ENCODE measurements at places on chromosomes 1 and 21.
A peak's percentile ranks its signal among the peaks of the same experiment; 100 is the strongest.

- no peak for DNase-seq
Measured at GRCh38 chr1:115479055-115479482, 141.0 kb upstream of the NGF start.

- DNase-seq, result peak; percentile 91
Measured at GRCh38 chr1:168342572-168343280, 62.0 kb downstream of the TBX19 start.

- DNase-seq, result no peak
Measured at GRCh38 chr21:40331804-40332203, 464.6 kb downstream of the PCP4 start.

DNA sequence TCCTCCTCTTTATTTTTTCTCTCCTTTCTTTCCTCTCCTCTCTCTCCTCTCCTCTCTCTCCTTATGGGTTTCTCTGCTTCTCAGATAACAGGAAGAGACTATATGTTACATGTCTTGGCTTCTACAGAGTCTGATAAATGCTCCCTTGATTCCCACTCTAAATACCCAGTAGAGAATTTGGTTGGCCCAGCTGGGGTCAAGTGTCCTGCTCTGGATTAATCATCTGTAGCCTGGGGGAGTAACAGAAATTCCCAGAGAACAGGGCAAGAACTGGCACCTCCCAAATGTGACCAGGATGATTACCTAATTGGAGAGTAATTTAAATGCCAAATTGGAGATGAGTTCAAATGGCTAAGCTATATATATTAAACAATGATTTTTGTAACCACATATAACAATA, 146.1 kb upstream of the LMO4 start:
- DNase-seq, result no peak

GRCh38 chr1:4696161-4696745, 41.8 kb downstream of the AJAP1 start:
- DNase-seq, result no peak

GRCh38 chr1:6584126-6585080, 4.6 kb downstream of the ZBTB48 start:
- DNase-seq, result no peak

- DNase-seq, result no peak
Measured at GRCh38 chr1:163443863-163444262, 122.1 kb downstream of the NUF2 start.

- DNase-seq, result no peak
Measured at GRCh38 chr1:244029124-244029523, 22.0 kb upstream of the ZBTB18 start.

DNA sequence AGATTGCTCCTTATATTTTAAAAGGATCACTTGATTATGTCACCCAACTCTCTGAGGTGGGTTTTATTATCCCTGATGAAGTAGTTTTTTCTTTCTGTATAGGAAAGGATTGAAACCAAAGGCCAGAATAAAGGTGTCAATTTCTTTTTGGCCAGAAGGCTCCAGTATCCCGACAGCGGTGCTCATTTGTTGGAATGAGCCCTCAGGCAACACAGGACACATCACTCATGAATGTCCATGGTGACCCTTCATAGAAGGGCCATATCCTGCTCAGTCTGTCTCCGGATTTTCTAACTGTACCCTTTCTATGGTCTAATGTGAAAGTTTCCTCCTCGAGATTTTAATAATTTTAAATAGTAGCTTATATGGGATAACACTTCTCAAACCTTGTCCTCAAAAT, 171.3 kb upstream of the USP24 start:
- no peak for DNase-seq

DNA sequence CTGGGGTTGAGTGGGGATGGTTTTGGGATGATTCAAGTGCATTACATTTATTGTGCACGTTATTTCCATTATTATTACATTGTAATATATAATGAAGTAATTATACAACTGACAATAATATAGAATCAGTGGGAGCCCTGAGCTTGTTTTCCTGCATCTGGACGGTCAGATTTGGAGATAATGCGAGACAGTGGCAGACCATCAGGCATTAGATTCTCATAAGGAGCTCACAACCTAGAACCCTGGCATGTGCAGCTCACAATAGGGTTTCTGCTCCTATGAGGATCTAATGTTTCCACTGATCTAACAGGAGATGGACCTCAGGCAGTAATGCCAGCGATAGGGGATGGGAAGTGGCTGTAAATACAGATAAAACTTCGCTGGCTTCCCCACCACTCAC, 77.9 kb upstream of the LRRC53 start:
- DNase-seq, result no peak

GRCh38 chr1:160748878-160749269, 9.8 kb downstream of the SLAMF7 start:
- DNase-seq, result no peak

DNA sequence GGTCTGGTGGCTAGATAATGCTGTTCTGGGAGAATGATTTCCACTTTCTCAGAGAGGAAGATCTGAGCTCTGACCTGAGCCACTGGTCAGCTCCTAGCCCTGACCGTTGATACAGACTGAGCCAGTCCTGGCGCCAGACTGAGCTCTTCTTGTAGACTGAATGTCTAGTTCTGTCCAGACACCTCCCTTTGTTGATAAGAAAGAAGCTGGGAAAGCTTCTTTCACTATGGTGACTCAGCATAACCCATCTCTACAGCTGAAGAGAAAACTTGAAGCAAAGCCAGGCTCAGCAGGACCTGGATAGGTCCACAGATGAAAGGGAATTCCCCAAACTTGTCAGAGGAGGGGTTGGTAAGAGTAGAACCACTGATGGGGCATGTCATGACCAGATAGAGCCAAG, 9.9 kb upstream of the TRABD2B start:
- no peak for DNase-seq

GRCh38 chr1:242203262-242203661, 204.4 kb upstream of the MAP1LC3C start:
- no peak for DNase-seq

DNA sequence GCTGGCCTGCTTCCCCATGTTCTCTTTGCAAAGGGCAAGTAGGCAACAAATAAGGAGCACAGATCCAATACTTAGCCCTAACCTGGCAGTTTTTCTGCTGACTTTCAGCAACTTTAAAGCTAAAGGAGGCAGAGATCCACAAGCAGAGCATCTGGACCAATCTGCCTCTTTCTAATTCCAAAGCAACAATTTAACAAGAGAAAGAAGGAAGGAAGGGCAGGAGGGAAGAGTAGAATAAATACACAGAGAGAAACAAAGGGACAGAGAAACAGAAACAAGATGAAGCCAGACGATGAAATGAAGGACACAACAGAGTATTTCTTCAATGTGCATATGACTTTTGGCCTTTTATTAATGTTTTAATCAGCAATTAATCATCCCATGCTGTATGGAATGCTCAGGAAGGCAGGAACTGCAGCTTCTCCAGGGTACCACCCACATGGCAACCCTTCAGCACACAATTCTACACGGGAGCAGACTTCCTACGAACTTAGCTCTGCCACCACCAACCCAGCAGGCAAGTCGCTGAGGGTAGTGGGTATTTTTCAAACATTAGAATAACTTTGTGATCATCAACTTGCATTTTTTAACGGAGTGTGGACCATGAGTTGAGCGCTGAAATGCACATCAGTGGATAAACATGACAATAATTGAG, 15.3 kb downstream of the CLCC1 start:
- DNase-seq, result no peak

DNA sequence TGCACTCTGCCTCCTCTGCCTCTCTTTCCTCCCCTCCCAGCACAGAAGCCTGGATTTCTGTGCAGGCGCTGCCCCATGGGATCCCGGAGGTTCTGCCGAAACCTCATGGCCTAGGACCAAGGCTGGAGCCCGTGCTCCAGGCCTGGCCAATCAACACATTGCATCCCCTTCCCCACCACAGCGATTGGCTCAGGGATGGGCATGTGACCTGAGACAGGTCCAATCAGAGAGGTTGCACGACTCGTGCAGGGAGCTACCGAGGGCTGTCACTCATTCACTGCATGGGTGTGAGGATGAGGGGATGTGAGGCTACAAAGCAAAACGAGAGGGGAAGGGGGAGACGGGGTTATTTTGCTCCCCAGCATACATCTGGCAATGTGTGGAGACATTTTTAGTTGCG, 3.3 kb upstream of the CELA2B start:
- DNase-seq, result no peak

GRCh38 chr1:162502928-162503327, 5.3 kb downstream of the UHMK1 start:
- DNase-seq, result no peak

DNA sequence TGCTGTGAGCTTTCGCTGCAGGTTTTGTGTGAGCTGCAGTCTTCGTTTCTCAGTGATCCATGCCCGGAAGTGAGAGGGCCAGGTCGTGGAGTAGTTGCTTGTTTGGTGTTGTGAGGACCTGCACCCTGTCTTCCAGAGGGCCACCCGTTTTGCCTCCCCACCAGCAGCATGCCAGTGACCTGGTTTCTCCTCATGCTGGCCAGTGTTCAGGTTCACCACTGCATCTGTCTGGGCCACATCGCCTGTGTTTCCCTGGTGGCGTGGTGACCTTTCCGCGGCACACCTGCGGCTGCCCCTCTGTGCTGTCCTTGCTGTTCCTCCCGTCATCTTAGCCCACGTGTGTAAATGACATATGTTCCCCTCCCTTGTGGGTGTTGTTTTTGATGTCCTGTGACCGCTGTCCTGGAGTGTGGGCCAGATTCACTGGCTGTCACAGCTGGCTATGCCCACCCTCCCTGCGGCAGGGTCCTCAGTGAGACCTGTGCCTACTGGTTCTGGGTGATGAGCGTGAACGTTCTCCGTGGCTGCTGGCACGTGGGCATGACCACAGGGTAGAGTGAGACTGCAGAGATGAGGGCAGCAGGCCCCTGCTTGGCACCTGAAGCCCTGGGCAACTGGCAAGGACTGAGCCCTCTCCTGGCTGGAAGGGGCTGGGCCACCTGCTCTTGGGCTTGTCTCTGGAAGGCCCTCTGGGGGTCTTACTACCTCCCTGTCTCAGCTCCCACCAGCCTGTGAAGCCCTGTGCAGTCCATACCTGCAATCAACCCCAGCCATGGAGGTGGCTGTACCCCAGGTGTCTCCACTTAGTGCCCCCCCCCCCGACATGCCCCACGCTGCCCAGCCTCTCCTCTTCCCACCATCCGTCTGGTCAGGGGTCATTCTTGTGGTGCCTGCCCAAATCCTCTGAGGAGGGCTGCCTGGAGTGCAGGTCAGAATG, 7.3 kb downstream of the IBA57 start:
- no peak for DNase-seq

DNA sequence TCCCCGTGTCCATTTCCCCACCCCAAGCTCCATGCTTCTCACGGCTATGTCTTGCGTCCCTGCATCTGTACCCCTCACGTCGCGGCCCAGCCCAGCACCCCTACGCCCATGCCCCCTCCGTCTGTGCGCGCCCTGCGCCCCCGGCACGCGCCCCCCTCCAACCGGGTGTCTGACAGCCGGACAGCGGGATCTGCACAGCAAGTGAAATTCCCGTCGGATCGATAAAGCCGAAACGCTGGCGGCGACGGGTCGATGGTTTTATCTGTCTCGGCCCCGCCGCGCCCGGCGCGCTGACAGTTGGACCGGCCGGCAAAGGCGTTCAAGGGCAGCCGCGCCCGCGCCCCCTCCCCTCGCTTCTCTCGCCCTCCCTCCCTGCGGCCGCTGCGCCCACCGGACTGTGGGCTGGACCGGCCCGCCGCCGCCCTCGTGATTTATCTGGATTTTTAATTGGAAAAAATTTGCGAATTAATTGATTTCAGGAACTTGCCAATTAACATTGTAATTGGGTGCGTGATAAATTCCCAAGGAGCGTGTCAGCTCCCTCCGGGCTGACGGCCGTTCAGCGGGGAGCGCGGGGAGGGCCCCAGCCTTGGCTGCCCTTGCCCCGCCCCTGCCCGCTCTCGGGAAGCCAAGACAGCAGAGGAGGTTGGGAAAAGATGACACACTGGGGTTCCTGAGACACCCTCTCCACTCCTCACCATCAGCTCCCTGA, 57.1 kb downstream of the TMEM53 start:
- no peak for DNase-seq

Measured in erythroblast (primary cell).